ENCODE measurements at places on chromosomes 7 and 10.

GRCh38 chr10:28171468-28172222, 131.2 kb downstream of the MPP7 start:
- no peak for DNase-seq

GRCh38 chr7:110157631-110158362, 933.1 kb upstream of the LRRN3 start:
- DNase-seq, result no peak

- DNase-seq, result no peak
Observed at GRCh38 chr7:51929818-51930217, 613.2 kb upstream of the COBL start.

- no peak for DNase-seq
Observed at GRCh38 chr7:114930829-114931655, 9.1 kb downstream of the MDFIC start.

GRCh38 chr7:22356010-22356691, 803 bp downstream of the RAPGEF5 start:
- no peak for DNase-seq
